Mucosa of gallbladder (tissue), 1 donor: ENCODE measurements at places on chromosomes 3 and 15.

DNA sequence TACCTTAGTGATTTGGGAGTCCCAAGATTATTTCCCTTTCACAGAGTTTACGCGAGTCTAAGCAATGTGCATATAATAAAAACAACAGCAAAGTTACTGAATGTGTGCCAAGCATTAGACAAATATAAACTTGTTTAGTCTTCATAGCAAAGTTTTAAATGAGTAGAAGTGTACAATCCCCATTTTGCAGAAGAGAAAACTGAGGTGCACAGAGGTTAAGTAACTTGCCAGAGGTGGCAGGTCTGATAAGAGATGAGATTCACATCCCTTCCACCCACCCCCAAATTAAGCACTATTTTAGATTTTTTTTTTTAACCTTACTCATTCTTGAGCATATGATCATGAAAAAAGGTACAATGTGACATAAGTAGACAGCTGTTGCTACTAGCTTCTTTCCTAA, 2.2 kb upstream of the SUCLG2 start:
- no peak for DNase-seq

- DNase-seq = no peak
These were observed 20.7 kb upstream of the RPP14 start for GRCh38 chr3:58285334-58285733.

DNA sequence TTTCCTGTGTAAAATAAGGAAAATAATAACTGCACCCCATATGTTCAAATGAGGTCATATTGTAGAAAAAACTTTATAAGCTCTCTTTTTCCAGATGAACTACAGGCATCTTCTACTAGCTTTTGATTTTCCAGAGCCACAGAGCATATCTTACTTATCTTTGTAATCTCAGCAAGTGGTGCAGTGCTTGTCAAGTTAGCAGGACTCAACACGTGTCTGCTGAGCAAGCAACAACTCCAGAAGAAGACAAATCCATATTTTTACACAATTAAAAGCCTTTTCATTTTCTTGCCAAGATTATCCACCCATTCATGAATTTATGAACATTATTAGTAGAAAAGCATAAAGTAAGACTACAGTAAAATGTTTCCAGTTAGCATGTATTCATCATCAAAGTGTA, 14.4 kb upstream of the TSC22D2 start:
- no peak for DNase-seq

GRCh38 chr15:63869371-63870042, 35.8 kb upstream of the HERC1 start:
- DNase-seq = no peak

DNA sequence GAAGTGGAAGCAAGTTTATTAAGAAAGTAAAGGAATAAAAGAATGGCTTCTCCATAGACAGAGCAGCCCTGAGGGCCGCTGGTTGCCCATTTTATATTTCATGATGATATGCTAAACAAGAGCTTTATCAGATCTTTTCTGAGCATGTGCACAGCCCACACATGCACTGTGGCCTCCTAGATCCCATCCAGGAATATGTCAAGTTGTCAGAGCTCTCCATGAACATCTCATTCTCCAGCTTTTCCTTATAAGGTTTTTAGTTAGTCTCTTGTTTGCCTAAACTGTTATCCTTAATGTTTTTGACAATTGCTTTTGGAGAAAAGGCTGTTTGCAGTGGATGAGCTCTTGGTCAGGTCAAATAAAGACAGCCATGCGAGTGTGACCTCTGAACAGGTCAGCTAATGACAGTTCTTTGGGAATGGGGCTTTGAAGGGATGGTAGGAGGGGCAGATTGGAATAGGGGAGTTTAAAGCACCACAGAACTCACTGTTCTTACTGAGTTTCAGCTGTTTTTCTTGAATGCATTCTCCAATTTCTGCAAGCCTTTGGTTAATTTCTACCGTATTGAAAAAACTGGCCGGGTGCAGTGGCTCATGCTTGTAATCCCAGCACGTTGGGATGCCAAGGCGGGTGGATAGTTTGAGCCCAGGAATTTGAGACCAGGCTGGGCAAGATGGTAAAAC, 69.4 kb upstream of the CRTC3 start:
- DNase-seq = no peak

DNA sequence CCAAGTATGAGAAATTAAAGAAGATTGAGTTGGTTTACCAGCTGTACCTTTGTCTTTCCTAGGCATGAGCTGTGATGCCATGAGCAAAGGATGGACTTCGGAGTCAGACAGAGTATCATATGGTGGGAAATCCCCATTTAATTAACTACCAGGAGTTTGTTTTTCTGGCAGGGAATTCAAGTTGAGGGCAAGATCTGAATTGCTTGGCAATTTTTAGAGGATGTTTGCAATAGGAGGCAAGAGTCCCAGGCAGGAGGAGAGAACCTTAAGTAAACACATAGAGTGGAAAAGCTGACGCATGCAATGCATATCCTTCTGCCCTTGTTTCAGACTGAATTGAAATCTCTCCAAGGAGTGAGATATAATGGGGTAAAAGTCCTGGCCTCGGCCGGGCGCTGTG, 569.7 kb upstream of the MDFIC2 start:
- DNase-seq = no peak

- DNase-seq = no peak
These were observed 487.1 kb upstream of the NR2F2 start for GRCh38 chr15:95843241-95843910.

DNA sequence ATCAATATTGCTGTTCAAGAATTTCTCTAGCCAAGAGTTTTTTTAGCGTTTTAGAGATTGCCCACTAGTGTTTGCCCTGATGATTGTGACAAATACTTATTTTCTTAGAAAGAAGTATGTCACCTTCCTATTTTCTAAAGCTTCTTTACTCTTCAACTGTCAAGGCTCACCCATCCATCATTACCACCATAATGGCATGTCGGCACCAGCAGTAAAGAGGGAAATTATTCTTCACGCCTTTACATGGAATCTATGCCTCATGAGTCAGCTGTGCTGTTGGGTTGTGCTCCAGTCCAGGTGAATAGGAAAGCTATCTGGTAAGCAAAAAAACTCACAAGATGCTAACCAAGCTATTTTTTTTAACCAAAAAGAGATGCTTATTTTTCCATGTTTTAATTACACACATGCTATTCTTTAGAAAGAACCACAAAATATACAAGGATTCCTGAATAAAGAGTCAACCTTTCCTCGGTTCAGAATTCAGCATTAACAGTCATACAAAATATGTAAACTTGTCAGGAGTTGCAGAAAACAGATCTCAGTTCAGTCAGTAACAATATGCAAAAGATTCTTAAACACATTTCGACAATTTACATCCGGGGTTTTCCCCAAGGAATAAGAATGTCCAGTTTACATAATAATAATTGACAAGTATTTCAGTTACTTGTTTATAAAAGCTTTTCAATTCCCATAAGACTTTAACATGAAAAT, 128.0 kb downstream of the ATP8B4 start:
- no peak for DNase-seq

GRCh38 chr15:80247320-80247719, 4.7 kb downstream of the CTXND1 start:
- DNase-seq = no peak

DNA sequence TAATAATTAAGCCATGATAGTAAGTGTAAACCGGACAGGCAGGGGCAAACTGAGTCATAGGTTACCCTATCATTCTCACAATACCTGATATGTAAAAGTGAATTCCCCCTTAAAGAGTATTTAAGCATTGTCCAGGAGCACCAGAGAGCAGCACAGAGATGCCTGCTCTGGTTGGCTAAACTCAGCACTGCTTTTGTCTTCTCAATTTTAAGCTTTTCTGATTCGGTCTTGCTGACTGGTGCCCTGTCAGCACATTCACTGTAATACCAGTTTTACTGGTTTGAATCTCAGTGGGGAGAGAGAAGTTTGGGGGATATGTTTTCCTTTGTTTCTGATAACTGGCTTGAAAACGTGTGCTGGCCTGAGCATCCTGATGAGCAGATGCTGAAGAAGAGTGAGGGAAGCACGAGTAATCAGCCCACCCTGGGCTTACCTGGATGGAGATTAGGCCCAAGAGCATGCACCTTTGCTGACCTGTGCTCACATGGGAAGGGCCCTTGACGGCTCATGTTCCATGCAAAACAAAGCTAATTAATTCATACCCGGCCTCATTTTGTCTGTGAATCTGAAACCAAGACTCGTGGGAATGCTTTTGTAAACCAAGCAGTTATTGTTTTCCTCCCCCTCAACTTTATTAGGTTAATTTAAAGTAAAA, 208.5 kb upstream of the MRPL3 start:
- DNase-seq = no peak

GRCh38 chr15:55108858-55109518, 87.8 kb downstream of the RSL24D1 start:
- peak; percentile 75 for DNase-seq
